Left lobe of liver (tissue), 2 donors: ENCODE measurements at places on chromosomes 7 and 10. TPM values are rescaled to one million over a fixed set of nuclear protein-coding genes. Genes with fewer than 3 reads are reported as not detected.
A peak's percentile ranks its signal among the peaks of the same experiment; 100 is the strongest.

SPDYE11 gene
- total RNA-seq = not detected

C7orf57 gene
- total RNA-seq = not detected

EFCAB10 gene
- not detected for total RNA-seq

SYPL1 gene
- total RNA-seq = 22.7 TPM

C10orf62 gene
- 3.7 TPM for total RNA-seq

HMX3 gene
- total RNA-seq = 0.20 TPM

PAPOLB gene
- total RNA-seq = not detected

HGF gene
- 19.2 TPM for total RNA-seq

ANKRD61 gene
- not detected for total RNA-seq

DNA sequence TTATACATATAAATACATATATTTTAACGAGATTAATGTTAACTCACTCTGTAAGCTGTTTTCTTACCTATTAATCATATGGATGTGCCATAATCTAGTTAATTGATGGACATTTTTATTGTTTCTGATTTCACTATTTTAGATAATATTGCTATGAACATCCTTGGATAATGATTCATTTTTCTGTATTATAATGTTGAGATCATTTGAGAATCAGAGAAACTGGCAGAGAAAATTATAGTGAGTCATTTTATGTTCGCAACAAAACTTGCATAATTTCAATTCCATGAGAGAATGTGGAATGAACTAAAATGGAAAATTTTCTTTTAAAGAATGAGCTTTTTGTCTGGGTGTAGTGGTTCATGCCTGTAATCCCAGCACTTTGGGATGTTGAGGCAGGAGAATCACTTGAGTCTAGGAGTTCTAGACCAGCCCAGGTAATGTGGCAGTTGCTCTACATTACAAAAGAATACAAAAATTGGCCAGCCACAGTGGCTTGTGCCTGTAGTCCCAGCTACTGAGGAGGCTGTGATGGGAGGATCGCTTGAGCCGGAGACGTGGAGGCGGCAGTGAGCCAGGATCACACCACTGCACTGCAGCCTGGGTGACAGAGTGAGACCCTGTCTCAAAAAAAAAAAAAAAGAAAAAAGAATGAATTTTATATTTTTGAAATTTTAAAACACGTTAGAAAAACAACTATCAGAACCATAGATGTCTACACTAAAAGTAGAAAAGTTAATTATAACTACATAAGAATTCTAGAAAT lies 40.5 kb downstream of the PAPSS2 start:
- no peak for DNase-seq

DNA sequence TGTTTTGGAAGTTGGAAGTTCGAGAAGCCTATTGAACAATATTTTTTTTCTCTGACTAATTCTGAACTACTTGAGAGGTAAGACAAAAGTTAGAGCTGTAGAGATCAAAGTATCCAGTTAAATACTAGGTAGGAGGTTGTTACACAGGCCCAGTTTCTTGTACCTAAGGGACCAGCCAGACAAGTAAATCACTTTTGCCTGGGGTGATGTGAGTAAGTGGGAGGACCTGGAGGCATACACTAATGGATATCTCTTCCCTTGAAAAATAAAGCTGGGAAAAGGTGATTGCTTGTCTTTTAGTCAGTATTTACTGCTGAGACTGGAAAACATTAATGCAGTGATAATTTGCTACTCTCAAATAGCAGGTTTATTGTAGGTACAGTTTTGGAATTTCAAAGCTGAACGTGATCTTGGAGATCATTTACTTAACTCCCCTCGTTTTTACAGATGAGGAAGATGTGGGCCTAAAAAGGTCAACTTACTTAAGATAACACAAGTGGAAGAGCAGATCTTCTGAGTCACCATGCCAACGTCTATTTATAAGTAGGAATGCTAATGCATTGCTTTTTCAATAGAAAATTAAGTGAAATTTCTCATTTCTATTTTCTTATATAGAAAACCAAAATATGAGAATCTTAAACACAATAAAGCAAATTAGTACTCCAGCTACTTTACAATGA lies 181.3 kb downstream of the PPP1R9A start:
- no peak for DNase-seq

GRCh38 chr7:106279425-106280197 lies 5.2 kb downstream of the NAMPT start:
- no peak for DNase-seq

DNA sequence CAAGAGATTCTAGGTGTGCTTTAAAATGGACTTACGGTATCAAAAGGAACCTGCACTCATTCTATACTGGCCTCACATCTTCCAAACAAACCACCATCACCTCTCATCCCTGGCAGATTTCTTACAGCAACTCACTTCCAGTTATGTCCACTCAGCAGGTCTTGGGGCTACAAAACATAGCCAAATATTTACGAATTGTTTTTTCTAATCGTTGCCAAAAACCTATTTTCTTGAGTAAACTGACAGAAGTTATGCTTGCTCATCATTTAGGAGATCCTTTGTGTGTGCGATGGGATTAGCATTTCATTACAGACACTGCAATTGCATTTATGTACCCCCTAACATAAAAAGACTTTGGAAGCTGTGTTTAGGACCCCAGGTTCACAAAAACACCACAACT lies 2.7 kb downstream of the KCNMA1 start:
- DNase-seq = no peak

DNA sequence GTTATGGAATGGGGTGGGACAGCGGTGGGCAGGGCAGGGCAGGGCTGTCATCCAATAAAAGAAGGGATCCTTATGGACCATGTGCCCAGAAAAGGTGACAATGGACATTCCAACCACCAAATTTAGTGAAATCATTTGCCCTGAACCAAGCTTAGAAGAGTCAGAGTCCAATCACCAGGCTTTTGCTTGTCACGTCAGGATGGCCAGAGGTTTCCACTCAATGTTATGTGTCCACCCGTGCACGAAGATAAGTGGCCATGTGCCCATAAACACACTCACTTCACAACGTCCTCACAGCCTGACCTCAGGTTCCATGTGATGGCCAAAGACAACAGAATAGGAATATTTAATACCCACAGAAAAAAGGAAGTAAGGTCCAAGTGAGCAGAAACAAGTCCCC lies 36.6 kb upstream of the PLPP4 start:
- no peak for DNase-seq

GRCh38 chr7:1815051-1815481 lies 145.0 kb downstream of the ELFN1 start:
- DNase-seq = no peak

GRCh38 chr10:47255033-47255813 lies 44.8 kb upstream of the GDF10 start:
- DNase-seq = no peak

GRCh38 chr10:111123883-111124282 lies 47.1 kb downstream of the ADRA2A start:
- no peak for DNase-seq

GRCh38 chr10:109178591-109178990 lies 744.7 kb downstream of the XPNPEP1 start:
- DNase-seq = no peak

DNA sequence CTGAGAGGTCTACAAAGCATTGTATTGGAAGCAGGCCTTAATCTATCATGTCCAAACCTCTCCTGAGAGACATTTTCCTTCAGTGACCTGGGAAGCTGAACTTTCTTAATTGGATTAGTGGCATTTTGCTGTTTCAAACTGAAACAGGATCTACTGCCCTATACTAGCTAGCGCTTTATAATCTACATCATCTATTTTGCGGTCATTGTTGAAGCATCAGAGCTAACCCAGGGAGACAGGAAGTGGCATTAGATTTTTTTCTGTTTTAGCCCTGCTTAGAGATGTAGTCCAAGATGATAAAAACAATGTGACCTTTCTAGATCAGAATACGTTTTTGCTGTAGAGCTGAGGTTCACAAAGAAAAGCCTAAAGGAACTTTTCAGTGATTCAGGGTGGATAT lies 147.4 kb upstream of the AGR3 start:
- no peak for DNase-seq

DNA sequence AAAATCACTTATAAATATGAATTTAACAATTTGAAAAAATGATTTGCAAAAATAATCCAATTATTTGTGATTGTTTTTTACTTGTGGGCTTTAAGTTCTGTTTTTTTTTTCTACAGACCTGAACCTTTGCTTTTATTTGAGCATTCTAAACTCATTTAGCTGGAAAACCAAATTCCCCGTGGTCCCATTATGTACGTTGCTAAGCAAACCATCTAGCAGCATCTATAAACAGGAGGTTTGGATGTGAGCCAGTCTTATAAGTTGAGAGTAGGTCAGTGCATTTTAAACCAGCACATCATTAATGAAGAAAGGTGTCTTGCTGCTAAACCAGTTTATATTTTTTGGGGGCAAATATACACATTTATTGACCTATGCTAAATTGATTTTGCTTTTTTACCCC lies 77.3 kb downstream of the LRRN3 start:
- no peak for DNase-seq

DNA sequence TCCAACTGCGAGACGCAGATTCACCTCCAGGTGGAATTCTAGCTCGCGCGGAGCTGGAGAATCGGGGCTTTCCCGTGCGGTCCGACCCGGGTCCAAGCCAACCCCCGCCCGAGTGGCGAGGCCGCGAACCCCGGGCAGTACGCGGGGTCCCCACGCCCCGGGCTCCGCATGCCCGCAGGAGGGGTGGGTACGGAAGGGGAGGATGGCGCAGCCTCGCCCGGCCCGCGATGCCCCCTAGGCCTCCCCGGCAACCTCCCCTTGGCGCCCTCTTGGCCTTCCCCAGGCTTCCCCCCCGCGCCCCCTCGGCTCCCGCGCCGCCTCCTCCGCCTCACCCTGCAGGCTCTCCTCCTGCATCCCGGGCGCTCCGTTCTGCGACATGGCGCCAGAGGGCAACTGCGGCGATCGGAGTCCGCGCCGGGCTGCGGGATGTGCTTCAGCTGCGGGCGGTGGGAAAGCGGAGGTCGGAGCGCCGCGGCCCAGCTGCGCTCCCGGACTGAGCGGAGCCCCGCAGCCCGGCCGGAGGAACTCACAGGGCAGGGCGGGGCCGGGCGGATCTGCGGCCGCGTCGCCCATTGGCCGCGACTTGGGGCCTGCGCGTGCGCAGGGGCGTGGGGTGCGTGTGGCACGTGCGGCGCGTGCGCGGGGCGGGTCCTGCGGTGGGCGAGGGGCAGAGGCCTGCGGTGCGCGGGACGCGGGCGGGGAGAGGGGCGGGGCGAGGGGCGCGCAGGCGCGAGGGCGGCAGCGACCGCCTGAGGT lies at the start of gene BNIP3:
TSS of gene BNIP3 (minus strand) at position 495 of the 756 bp plus-strand sequence. CDS start at position 378, 117 bp downstream.
- DNase-seq = peak; percentile 98

DNA sequence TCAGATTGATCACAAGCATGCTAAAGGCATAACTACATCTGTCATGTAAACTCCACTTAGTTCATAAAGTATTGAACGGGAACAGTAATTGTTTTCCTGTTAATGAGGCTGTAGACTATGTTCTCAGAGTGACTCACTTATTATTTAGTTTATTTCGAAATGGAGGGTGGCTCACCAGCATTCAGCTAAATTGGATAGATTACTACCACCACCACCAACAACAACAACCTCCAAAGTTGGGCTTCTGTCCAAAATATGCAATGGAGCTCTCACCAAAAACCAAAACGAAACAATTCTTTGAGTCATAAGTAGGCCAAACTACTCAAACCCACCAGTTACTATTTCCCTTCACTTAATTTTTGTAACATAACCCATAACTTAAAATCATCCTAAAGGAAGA lies 127.9 kb upstream of the NRBF2 start:
- no peak for DNase-seq

- no peak for DNase-seq
Observed at GRCh38 chr10:60377955-60378354, 11.7 kb downstream of the ANK3 start.

DNA sequence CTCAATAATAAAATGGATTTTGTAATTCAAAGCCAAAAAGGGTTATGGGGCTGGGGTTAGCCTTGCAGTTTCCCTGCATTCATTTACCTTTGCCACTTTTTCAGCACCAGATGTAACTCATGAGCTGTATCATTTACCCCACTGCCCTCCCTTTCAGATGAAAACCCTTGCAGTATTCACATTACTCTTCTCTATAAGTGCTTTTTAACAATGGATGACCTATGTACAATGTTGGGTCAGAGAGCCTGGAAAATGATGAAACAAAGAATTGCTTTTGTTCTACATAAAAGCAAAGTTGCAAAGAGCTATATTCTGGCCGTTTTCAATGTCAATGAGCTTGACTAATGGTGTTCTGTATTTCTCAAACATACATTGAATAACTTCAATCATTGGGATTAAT lies 189.7 kb downstream of the TMEM26 start:
- DNase-seq = no peak

DNA sequence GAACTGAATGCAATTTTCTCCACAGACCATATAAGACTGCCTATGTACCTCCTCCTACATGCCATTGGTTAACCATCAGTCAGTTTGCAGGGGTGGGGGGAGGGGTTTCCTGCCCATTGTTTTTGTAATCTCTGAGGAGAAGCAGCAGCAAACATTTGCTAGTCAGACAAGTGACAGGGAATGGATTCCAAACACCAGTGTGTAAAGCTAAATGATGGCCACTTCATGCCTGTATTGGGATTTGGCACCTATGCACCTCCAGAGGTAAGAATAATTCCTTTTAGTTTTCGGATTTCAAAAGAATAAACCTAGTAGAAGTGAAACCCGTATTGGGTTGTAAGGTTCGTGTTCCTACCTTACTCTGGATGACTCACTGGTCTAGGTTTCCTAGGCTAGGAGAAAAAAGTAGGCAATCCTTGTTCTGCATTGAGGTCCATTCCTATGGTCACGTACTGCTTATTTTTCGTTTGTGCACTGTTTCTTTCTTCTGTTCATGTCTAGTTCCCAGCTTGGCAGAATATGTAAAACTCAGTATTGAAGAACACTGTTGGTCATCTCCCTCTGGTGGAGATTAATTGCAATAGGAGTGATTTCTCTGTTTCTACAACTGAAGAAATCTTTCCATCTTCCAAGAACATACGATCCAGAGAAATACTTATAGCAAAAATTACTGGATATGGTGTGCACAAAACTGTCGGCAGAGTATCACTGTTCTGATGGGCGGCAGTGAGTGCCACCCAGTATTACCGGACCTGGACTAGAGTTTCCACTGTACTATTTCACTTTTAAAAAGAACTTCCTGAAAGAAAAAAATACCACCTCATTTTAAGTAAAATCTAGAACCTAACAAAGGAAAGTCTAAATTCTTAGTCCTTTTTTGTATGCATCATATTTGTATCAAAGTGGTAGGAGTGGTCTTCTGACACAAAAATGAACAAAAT lies at the start of gene AKR1C3:
TSS of gene AKR1C3 (plus strand) at position 150 of the 941 bp plus-strand sequence. CDS start at position 181, 31 bp downstream.
- DNase-seq = peak; percentile 58

GRCh38 chr10:119406601-119407253 lies 135.8 kb downstream of the RGS10 start:
- DNase-seq = no peak

GRCh38 chr10:70368774-70369482 lies 13.5 kb downstream of the LRRC20 start:
- DNase-seq = peak; percentile 67

- no peak for DNase-seq
Observed at GRCh38 chr7:74572301-74572979, 85.1 kb upstream of the GTF2I start.

- no peak for DNase-seq
Observed at GRCh38 chr10:35274498-35275060, 61.7 kb upstream of the CCNY start.

DNA sequence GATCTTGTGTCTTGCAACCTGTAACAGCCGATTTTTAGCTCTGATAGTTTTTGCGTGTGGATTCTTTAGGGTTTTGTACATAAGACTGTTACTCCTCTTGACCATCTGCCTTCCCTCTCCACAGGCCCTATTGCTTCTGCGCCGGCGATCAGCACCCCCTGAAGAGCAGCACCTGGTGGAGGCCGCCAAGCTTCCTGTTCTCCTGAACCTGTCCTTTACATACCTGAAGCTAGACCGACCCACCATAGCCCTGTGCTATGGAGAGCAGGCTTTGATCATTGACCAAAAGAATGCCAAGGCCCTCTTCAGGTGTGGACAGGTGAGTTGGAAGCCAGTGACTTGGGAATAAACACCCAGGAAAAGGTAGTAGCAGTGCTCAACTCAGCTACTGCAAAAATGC lies 12.6 kb downstream of the FKBP6 start:
- DNase-seq = no peak
